Thoracic aorta (tissue), 2 donors: ENCODE measurements at places on chromosomes 12 and 14. TPM values are rescaled to one million over a fixed set of nuclear protein-coding genes. Genes with fewer than 3 reads are reported as not detected.
A peak's percentile ranks its signal among the peaks of the same experiment; 100 is the strongest.

DNA sequence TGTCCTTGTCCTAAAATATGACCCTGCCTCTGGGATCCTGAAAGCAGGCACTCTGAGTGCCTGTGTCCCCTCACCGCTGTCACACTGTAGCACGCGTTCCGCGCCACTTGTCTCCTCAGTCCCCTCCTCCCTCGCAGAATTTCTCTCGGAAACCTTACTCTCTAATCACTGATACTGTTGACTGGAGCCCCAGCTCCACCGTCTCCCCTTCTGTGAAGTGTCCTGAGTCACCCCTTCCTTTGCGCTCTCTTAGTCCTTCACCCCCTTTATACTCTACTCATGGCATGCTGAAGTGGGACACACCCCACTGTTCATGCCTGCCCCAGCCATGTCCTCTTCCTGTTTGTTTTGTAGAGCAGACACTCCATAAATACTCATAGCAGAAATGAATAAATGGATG is 104.7 kb downstream of the ZNF664 start:
- H3K4me3 ChIP-seq, result no peak overlapping the region
- no peaks in the 10 kb centered on the region for H3K4me1 ChIP-seq
- no peaks in the 10 kb centered on the region for H3K36me3 ChIP-seq
- H3K27ac ChIP-seq, result no peak overlapping the region

GRCh38 chr12:64883264-64884163 is 59.1 kb downstream of the TBC1D30 start:
- no peaks in the 10 kb centered on the region for H3K36me3 ChIP-seq
- no peak overlapping the region for H3K4me3 ChIP-seq
- no peak for DNase-seq
- H3K4me1 ChIP-seq, result no peaks in the 10 kb centered on the region

- H3K27me3 ChIP-seq, result no peaks in the 10 kb centered on the region
- peaks cover 46% of the 10 kb centered on the region for H3K4me1 ChIP-seq
- H3K27ac ChIP-seq, result peak overlapping the region; percentile 69
- no peaks in the 10 kb centered on the region for H3K36me3 ChIP-seq
Measured at GRCh38 chr14:54730156-54730961, 163.4 kb downstream of the SAMD4A start.

- DNase-seq, result no peak
- no peak overlapping the region for H3K4me3 ChIP-seq
- peaks cover 6% of the 10 kb centered on the region for H3K27me3 ChIP-seq
- H3K27ac ChIP-seq, result no peak overlapping the region
- no peaks in the 10 kb centered on the region for H3K4me1 ChIP-seq
Measured at GRCh38 chr12:113479216-113479589, 7.5 kb upstream of the LHX5 start.

GRCh38 chr12:77225373-77225772 is 160.0 kb upstream of the E2F7 start:
- no peaks in the 10 kb centered on the region for H3K36me3 ChIP-seq
- no peak overlapping the region for H3K27ac ChIP-seq
- H3K27me3 ChIP-seq, result no peaks in the 10 kb centered on the region
- DNase-seq, result no peak
- peaks cover 2% of the 10 kb centered on the region for H3K4me1 ChIP-seq

- no peak overlapping the region for H3K4me3 ChIP-seq
- peaks cover 9% of the 10 kb centered on the region for H3K4me1 ChIP-seq
- DNase-seq, result no peak
- no peaks in the 10 kb centered on the region for H3K36me3 ChIP-seq
- H3K27me3 ChIP-seq, result no peaks in the 10 kb centered on the region
- no peak overlapping the region for H3K27ac ChIP-seq
Measured at GRCh38 chr12:65122703-65123102, 1.6 kb upstream of the WIF1 start.

DNA sequence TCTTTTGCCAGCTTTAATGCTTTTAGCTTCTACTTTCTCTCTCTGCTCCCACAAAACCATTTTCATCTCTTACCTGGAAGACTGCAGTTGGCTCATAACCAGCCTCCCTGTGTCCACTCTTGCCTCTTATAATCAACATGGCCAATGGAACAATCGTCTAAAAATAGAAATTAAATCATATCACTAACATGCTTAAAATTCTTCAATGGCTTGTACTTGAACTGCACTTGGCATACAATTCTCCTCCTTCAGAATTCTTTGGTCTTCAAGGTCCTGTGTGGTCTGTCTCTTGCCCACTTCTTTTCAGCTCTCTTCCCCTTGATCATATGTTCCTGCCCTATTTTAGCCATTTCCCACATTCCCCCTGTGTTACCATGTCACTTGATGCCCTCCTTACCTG is 342.2 kb downstream of the ATP23 start:
- no peak overlapping the region for H3K27ac ChIP-seq
- no peak overlapping the region for H3K4me3 ChIP-seq
- no peaks in the 10 kb centered on the region for H3K4me1 ChIP-seq
- no peaks in the 10 kb centered on the region for H3K27me3 ChIP-seq

DNA sequence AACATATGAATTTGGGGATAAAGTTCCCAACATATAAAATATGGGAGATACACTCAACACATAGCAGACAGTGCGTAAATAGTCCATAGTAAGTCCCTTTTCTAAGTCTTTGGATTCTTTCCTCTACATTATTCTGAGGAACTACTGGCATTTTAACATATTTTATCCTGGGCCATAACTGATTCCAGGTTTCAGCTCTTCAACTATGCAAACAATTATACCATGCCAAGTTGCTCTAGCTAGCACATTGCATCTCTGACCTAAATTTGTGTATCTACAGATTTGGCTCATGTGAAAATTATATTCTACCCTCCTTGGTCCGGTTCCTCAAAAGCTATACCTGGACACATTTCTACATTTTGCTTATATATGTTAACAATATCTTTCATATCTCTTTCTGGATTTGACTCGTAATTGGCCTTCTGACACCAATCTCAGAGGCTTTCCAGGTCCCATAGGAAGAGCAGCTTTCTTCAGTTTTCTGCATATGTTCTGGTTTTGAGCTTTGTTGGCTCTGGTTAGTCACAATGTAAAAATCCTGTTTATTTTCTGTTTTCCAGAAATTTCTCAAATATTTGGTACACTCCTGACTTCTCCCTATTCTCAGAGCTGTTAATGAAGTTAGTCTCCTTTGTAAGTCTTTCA is 305.4 kb downstream of the BMP4 start:
- H3K4me3 ChIP-seq, result no peak overlapping the region
- no peaks in the 10 kb centered on the region for H3K36me3 ChIP-seq
- H3K27ac ChIP-seq, result no peak overlapping the region
- DNase-seq, result no peak

DNA sequence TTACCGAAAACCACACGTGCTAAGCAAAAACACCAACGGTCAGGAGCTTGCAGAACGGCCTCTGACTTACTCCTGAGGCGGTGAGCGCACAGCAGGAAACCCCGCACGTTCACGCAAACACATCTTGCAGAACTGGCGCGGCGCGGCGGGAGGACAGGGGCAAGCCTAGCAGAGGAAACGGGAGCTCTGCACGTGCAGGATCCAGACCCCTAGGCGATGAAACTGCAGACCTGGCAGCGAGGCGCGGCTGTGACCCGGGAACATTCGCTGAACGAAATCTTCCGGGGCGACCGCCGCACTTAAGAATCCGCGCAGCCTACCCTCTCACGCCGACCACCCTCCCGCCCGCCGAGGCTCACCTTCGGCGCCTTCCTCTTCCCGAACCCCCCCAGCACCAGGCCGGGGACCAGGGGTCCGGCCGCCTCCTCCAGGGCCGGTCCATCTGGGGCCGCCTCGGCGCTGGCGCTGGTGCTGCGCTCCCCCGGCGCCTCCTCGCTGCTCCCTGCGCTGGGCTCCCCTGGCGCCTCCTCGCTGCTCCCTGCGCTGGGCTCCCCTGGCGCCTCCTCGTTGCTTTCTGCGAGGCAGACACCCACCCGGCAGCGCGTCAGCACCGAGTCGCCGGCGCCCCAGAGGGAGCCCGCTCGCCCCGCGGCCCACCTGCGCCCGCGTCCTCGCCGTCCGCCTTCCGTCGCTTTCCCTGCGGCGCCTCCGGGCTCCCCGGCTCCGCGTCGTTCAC is 615 bp downstream of the DDX51 start:
- peak overlapping the region; percentile 93 for H3K4me3 ChIP-seq
- H3K27ac ChIP-seq, result peak overlapping the region; percentile 78
- H3K27me3 ChIP-seq, result no peaks in the 10 kb centered on the region
- peaks cover 38% of the 10 kb centered on the region for H3K36me3 ChIP-seq
- H3K4me1 ChIP-seq, result peaks cover 14% of the 10 kb centered on the region
- no peak for DNase-seq

DNA sequence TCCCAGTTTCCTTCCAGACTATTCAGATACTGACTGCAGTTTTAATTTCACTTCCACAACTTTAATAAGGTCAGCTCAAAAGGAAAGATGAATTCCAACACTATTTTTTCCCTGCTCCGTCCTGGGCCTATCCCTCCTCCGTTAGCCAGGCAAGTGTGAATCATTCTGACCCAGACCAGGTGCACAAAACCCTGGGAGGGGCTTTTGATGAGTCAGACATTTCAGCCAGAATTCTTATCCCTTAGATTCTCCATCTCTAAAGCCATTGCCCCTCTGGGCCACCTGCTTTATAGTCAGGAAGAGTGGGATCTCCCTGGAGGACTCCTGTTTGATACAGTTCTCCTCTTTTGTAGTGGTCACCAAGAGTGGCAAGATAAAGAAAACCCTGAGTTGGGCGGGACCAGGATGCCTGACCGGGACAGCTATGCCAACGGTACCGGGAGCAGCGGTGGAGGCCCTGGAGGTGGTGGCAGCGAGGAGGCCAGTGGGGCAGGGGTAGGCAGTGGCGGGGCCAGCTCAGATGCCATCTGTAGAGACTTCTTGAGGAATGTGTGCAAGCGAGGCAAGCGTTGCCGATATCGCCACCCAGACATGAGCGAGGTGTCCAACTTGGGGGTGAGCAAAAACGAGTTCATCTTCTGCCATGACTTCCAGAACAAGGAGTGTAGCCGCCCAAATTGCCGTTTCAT is 2.2 kb downstream of the ZC3H10 start:
- no peaks in the 10 kb centered on the region for H3K27me3 ChIP-seq
- peaks cover 25% of the 10 kb centered on the region for H3K4me1 ChIP-seq
- H3K27ac ChIP-seq, result peak overlapping the region; percentile 88
- H3K4me3 ChIP-seq, result no peak overlapping the region

GRCh38 chr12:58310368-58310767 is 369.0 kb downstream of the ATP23 start:
- no peaks in the 10 kb centered on the region for H3K27me3 ChIP-seq
- no peak overlapping the region for H3K27ac ChIP-seq
- DNase-seq, result no peak

DNA sequence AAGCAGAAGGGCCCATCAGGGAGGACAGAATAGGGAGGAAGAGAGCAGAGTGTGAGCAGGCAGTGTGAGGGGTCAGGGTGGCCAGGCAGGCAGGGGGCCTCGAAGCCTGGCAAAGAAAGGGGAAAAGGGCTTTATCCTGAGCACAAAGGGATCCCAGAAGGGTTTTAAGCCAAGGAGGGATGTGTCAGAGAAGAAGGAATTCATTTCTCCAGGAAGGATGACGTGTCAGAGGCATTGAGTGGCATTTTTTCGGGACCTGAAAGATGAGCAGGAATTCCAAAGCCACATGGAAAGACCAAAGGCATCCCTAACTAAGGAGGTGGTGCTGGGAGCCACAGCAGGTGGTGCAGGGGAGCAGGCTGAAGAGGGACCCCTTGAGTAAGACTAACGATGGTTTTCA is 132.1 kb downstream of the DICER1 start:
- H3K4me1 ChIP-seq, result no peaks in the 10 kb centered on the region
- no peak overlapping the region for H3K4me3 ChIP-seq
- no peak for DNase-seq
- H3K27ac ChIP-seq, result no peak overlapping the region
- H3K36me3 ChIP-seq, result no peaks in the 10 kb centered on the region

- H3K4me3 ChIP-seq, result no peak overlapping the region
- peaks cover 13% of the 10 kb centered on the region for H3K36me3 ChIP-seq
- H3K27me3 ChIP-seq, result no peaks in the 10 kb centered on the region
Measured at GRCh38 chr12:11893998-11894397, 176.7 kb upstream of the BCL2L14 start.

DNA sequence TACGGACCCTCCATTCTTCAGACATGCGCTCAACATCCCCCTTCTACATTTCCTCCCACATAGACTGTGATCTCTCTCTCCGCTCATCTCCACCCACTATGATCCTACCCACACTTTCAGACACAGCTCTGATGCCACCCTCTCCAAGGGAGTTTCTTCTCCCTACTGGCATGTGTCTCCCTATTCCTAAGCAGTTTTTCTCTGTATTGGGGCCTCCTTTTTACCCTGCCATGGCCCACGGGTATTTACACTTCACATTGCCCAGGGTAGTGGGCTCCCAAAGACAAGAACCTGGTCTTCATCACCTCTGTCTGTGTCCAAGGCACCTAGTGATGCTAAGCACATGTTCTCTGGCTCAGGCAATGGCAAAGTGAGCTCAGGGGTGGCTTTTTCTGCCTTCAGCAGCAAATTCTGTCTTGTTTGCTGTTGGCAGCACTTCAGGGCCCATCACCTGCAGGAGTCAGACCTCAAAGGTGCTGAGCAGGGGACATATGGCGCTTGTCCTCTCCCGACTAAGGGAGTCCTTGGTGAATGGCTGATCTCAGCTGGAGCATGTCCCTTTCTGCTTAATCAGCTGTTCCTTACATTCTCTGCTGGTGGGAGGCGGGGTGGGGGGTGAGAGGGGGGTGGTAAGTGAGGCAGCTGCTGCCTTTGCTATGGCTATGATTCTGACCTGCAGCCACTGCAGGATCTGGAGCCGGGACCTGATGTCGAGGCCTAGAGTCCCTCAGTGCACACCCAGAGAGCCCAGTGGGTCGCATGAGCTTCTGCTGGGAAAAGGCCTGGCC is 256.8 kb downstream of the PCNX1 start:
- H3K4me1 ChIP-seq, result no peaks in the 10 kb centered on the region
- H3K27me3 ChIP-seq, result no peaks in the 10 kb centered on the region
- no peak for DNase-seq
- no peak overlapping the region for H3K27ac ChIP-seq
- no peaks in the 10 kb centered on the region for H3K36me3 ChIP-seq

- no peak for DNase-seq
- peaks cover 9% of the 10 kb centered on the region for H3K4me1 ChIP-seq
- H3K36me3 ChIP-seq, result no peaks in the 10 kb centered on the region
- H3K27me3 ChIP-seq, result no peaks in the 10 kb centered on the region
- H3K27ac ChIP-seq, result no peak overlapping the region
- H3K4me3 ChIP-seq, result no peak overlapping the region
Measured at GRCh38 chr12:124609041-124609989, 41.9 kb upstream of the NCOR2 start.

DNA sequence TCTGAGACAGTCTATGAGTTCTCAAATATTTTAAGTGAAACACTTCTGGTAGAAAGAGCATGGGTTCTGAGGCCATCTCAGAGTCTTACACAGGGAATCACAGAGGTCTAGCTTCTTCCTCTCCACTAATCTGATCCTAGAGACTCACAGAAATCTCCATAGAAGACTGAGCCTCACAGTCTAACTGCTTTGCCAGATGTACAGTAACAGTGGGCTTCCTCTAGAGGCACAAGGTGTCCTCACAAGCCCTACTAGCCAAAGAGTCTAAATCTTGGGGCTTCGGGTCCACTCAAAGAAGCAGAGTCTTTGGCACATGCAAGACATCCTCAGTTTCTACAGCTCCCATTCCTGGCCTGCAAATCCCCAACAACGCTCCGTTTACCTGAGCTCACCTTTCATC is 14.1 kb downstream of the OR6J1 start:
- no peak for DNase-seq
- H3K4me3 ChIP-seq, result no peak overlapping the region
- no peak overlapping the region for H3K27ac ChIP-seq
- H3K27me3 ChIP-seq, result no peaks in the 10 kb centered on the region
- H3K4me1 ChIP-seq, result no peaks in the 10 kb centered on the region

The GLIPR1L1 gene
- total RNA-seq, result not detected

The MGP gene
- 9,983 TPM for total RNA-seq

The EMP1 gene
- total RNA-seq, result 295 TPM

The NPAS3 gene
- total RNA-seq, result not detected

The CLEC7A gene
- total RNA-seq, result 24.3 TPM

The SERPINA5 gene
- total RNA-seq, result 4.4 TPM

The KRT2 gene
- 1.4 TPM for total RNA-seq

The NAB2 gene
- total RNA-seq, result 39.3 TPM
